ENCODE measurements at places on chromosomes 16 and 17.

DNA sequence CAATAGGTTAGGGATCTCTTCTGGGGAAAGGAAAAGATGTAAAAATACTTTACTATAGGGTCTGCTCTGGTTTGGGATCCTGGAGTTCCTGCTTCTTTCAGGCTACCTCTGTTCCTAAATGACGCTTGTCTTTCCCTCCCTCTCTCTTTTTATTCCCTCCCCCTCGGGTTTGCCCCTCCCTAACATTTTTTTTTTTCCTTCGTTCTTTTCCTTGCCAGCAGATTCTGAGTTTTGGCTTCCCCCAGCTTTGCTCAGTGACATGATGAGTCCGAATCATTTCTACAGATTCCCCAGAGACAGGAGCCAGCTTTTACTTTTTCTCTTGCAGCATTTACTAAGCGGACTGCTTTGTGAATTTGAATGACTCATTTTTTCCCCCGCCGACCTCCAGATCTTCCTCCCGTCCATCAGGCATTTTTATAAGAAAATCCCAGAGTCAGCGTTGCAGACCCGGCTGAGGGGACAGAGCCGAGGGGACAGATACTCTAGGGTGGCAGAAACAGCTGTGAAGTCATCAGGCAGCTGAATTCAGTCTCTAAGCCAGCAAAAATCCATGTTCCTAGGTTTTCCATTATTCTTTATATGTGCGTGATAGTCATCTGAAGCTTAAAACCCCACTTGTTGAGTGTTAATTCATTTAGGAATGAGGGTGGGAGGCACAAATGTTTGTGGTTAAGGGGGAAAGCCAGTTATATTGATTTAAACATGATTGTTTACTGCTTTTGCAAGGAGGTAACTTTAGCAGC lies at the start of gene TMEM100:
Gene TMEM100, minus strand, starts transcription at position 123 of the 746 bp plus-strand sequence. CDS start 1,794 bp downstream, outside the sequence.
- DNase-seq: no peak

- no peak for DNase-seq
These were observed 76.3 kb downstream of the GAS7 start for GRCh38 chr17:10121971-10122707.

GRCh38 chr16:67399218-67399733 lies 6.0 kb upstream of the TPPP3 start:
- peak; percentile 61 for DNase-seq

DNA sequence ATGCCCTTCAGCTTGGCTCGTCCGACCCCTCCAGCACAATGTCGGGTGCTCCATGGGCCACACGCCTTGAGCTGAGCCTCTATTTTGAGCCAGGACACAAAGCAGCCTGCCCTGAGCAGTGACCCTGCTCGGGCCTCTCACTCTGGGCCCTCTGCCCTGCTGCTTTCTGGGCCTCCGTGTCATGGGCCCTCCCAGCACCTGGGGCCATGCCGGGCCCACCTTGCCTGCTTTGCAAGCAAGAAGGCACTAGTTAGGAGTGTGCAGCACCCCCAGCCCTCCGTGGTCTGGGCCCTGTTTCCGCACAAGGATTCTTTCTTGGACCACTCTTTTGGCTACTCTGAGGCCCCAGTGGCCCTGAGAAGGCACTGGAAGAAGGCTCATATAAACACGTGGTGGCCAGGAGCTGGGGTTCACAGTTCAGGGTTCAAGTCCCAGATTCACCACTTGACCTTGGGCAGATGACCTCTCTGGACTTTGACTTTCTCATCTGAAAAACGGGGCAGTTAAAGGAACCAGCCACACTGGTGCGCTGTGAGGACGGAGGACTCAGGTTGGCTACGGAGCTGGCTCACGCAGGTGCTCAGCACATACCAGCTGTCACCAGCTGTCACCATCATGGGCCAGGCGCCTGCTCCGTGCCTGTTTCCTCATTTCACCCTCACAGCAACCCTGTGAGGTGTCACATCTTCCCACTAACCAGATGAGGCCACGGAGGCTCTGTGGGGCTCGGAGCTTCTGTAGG lies 166.0 kb upstream of the GSE1 start:
- no peak for DNase-seq

GRCh38 chr17:1533661-1534325 lies 17.4 kb upstream of the INPP5K start:
- DNase-seq: no peak

DNA sequence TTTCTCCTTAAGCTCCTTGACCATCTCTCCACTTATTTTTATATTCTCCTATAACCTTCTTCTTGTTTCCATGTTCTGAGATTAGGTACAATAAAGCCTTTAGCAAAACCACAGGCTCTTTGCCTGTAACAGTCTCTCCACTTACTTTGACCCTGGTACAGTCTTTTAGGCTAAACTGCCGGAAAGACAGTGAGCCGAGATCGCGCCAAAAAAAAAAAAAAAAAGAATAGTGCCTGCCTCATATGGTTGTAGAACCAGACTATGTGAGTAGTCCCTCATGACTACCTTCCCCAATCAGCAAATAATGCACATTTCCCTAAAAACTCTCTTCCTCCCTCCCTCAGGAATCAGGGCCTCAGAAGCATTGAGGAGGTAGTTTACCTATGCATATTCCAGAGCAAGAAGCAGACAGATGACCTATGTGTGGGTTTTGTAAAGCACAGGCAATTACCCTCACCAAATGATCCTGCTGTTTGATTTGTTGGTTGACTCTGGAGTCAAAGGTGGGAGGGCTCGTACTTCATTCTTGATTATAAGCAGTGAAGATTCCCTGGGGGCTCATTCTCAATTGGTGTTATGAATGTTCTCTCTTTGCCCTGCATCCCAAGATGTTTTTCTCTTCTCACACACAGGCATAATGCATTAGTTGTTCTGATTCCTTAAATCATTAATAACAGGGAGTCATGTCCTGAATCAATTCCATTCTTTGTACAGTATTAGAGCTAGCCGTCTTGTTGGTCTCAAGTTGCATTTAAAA lies 8.9 kb upstream of the NME1 start:
- DNase-seq: no peak

DNA sequence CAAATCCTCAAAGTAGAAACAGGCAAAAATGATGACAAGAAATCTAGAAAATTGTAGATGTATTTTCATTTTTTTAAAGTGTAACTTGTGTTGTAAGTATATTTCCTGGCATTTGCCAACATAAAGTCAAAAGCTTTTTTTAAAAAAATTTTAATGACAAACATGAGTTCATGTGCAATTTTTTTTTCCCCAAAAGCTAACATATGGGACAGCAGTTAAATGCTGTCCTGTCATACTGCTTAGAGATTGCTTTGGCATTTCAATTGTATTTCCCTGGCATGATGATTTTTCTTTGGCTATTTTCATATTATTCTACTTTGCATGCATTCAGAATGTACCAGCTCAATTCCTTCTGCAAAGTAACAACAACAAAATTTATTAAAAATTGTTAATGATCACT lies 24.5 kb upstream of the CPPED1 start:
- no peak for DNase-seq

GRCh38 chr16:58011652-58012051 lies 10.4 kb downstream of the USB1 start:
- no peak for DNase-seq

- no peak for DNase-seq
These were observed 4.7 kb upstream of the TBX21 start for GRCh38 chr17:47728214-47728877.

GRCh38 chr16:54136276-54136625 lies 150.3 kb downstream of the IRX3 start:
- no peak for DNase-seq

GRCh38 chr17:80940171-80941123 lies 51.2 kb upstream of the CHMP6 start:
- no peak for DNase-seq

GRCh38 chr17:27326051-27326450 lies 32.1 kb downstream of the WSB1 start:
- no peak for DNase-seq

DNA sequence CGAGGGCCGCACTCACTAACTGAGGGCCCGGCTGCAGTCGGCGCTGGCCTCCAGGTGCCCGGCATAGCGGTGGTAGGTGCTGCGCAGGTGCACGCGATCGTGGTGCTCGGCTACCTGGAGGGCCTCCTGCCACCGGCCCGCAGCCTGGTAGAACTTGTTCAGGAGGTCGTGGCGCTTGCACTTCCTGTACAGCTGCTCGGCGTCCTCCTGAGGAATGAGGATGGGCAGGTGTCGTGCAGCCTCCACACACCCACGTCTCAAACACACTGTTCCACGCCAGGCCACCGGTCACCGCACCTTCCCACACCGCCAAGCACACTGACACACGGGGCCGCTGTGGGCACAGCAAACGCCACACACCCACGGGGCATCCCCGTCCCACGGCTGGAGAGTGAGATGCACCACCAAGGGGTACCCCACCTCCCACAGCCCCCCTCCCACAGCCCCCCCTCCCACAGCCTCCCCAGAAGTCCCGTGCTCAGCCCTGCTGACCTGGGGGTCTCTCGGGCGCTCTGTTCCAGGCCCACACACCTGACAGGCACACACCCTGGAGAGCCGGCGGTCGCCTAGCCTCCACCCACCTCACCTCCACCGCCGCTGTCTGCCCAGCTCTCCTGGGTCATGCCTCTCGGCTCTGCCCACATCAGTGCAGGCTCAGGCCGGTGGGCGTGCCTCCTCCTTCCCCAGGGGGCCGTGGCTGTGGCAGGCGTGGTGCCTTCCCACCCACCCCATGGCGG lies 7.4 kb upstream of the TMEM204 start:
- DNase-seq: no peak

GRCh38 chr17:45857977-45858708 lies 13.5 kb downstream of the SPPL2C start:
- DNase-seq: no peak

GRCh38 chr17:14282726-14283125 lies 18.2 kb upstream of the HS3ST3B1 start:
- DNase-seq: no peak

GRCh38 chr17:17725011-17725751 lies 43.9 kb downstream of the RAI1 start:
- DNase-seq: no peak

GRCh38 chr16:87661561-87661960 lies 59.3 kb downstream of the JPH3 start:
- no peak for DNase-seq

- no peak for DNase-seq
These were observed 1165.8 kb upstream of the GOT2 start for GRCh38 chr16:59899940-59900339.

- no peak for DNase-seq
These were observed 12.4 kb downstream of the STX1B start for GRCh38 chr16:30997725-30998711.

- no peak for DNase-seq
These were observed 56.9 kb upstream of the HAS3 start for GRCh38 chr16:69048328-69049120.

DNA sequence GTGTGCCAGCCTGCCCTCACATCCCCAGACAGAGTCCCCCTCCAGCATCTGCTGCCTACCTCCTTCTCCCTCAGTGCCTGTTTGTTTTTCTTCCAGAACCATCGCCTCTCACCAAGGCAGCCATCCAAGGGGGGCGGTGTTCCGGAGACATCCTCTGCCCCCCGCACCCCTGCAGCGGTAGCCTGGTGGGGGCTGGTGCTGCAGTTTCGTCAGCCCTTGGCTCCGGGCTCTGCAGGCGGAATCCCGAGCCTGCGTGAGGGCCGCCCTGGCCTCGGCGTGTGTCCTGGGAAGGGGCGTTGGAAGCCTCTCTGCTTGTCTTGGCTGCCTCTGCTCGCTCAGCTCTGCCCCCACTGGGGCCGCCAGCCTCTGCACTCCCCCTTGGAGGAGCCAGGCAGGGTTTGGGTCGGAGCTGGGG lies 126.0 kb upstream of the CIBAR2 start:
- DNase-seq: no peak

GRCh38 chr16:31527734-31528274 lies at the start of gene AHSP:
Gene AHSP, plus strand, starts transcription at chr16:31527900. Its CDS starts 240 bp downstream, at chr16:31528140.
- DNase-seq: no peak

GRCh38 chr16:48487287-48487686 lies 102.1 kb upstream of the SIAH1 start:
- no peak for DNase-seq

GRCh38 chr17:64230791-64231408 lies 32.2 kb downstream of the TEX2 start:
- no peak for DNase-seq

GRCh38 chr16:66274335-66275110 lies 92.0 kb upstream of the CDH5 start:
- no peak for DNase-seq

- no peak for DNase-seq
These were observed 7.4 kb upstream of the COX10 start for GRCh38 chr17:14061666-14062560.

DNA sequence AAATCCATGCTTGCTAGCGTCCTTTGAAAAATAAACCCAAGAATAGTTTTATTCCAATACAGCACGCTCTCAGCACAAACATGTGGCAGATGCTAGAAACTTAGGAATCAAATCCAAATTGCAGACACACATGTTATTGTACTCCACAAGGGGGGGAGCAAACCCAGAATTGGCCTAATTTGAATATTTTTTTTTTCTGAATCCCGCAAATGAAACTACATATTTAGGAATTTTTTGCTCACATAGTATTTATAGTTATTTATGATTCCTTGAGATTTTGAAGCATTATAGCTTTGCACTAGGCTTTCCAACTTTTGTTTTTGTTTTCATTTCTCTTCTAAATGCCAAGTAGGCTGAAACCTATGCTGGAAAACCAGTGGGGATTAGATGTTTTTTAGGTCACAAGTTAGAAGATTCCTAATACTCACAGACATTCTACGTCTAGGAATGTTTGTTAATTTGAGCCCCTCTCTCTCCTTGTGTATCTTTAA lies 59.3 kb upstream of the CDH11 start:
- DNase-seq: no peak

GRCh38 chr16:14606102-14606501 lies 24.0 kb downstream of the PARN start:
- DNase-seq: no peak

DNA sequence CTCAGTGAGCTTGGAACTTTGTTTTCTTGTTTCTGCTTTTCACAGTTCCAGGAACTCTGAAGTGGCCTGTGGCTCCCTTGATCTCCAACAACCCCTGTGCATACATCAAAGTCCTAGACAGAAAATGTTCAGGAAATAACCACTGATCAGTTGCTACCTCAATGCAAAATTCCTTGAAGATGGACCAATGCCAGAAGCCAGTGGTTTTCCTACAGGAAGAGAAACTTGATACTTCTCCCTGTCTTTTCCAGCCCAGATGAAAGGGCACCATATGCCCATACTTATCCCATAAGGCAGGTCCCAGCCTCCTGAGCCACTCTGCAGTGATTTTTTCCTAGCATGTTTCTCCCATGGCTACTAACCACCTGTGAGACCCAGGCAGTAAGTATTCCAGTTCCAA lies 12.3 kb upstream of the CDRT4 start:
- DNase-seq: no peak
